NCI-H1694 treated with DMSO at 0.1 percent for 48 hours (cell line): ENCODE measurements at places on chromosomes 5 and 9.

GRCh38 chr5:168908207-168908606, 329.0 kb upstream of the PANK3 start:
- DNase-seq: no peak

DNA sequence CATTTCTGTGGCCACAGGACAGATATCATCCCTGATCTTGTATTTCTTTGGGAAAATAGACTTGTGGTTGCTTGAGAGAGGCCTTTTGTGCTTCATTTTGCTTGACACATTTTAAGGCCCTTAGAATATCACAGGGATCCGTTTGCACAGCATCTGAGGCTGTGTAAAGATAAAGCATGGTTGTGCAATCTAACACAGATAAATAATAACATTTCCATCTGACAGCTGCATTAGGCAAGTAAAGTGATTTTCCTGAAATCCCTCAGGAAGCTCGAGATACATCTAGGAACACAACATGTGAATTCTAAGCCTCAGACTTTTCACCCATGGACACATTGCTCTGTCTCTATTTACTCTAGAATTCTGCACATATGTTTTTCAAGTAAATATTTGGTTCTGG, 212.8 kb upstream of the ADAMTSL1 start:
- DNase-seq: no peak

DNA sequence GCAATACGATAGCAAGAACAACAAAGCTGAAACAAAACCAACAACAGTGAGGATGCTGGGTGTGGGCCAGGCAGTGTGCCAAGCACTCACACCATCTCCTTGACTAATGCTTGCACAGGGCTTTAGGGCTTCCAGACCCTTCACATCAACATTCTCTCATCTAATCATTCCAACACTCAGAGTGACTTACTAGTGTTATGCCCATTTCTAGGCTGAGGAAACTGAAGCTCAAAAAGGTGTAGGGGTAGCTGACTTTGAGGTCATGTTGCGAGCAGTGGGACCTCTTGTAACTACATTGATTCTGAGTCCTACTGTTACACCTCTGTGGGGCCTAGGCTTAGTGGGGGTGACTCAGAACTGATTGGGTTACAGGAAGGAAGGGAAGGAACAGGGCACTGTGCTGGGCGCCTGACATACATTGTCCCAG, 9.7 kb downstream of the ANGPTL2 start:
- no peak for DNase-seq

DNA sequence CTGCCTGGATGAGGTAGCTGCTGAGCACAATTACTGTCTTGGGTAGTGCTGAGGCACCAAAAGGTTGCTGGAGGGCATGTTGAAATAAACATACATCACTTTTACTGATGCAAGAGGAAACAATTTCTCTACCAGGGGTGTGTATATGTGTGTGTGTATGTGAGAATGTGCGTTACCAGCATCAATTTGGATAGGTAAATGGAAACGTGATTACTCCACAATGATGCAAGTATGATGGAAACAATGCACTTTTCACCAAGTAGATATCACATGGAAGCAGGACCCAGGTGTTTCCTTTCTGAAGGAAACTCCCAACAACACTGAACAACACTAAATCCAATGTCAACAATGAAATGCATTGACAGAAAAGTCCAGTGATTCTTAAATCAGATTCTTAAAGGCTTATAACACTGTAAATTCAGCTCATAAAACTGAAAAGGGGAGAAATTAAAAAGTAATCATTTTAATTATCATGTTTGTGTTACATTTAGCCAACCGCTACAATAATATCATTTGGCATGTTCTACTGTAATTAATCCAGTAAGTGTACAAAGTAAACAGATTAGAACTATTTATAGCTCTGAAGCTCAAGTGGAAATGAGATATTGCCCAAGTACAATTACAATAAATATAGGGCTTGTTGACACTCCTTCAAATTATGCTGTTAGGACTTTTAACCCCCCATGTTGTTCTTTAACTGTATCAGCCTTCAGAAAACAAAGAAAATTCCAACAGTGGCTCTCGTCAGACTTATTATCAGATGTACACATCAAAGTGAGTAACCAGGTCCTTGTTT, 25.3 kb downstream of the YIPF5 start:
- DNase-seq: no peak

DNA sequence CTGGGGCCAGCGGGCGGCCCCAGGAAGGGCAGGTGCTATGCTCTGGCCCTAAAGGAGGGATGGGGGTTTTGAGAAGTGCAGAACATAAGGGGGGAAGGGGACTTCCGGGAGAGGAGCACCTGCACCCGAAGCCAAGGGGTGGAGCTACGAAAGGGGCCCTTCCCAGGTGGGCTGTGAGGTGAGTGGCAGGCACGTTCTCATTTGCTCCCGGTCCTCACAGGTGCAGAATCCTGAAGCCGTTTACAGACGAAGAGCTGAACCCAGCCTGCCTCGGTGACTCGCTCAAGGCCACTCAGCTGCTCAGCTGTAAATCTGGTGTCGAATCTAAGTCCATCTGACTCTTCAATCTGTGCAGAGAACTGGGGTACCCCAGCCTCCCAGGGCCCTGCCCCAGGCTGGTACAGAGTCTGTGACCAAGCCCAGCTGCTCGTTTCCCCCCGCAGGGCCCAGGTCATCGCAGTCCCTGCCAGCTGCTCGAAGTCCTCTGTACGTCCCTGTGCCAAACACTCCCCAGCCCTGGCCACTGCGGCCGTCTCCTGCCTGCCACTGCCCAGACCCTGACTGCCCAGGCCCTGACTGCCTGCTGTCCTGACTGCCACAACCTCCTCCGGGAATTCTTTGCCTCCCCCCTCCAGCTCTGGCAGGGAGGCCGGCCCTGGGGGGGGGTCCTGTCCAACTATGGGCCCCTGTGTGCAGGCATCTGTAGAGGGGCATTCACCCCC, 53.8 kb upstream of the RXRA start:
- no peak for DNase-seq

GRCh38 chr9:69469136-69469535, 144.1 kb downstream of the ENTREP1 start:
- DNase-seq: no peak

DNA sequence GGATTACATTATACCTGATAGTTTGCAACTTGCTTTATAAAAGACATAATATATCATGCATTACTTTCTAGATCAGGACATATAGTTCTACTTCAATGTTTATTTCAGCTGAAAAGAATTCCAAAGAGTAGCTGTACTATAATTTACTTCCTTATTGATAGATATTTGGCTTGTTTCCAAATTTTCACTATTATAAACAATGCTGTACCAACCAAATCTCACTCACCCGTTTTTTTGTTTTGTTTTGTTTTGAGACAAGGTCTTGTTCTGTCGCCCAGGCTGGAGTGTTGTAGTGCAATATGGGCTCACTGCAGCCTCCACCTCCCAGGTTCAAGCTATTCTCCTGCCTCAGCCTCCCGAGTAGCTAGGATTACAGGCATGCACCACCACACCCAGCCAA, 132.7 kb downstream of the GNAQ start:
- no peak for DNase-seq

GRCh38 chr9:3479514-3480352, 46.1 kb downstream of the RFX3 start:
- no peak for DNase-seq

- DNase-seq: no peak
These were observed 171.6 kb downstream of the ADAMTS12 start for GRCh38 chr5:33720176-33720575.

DNA sequence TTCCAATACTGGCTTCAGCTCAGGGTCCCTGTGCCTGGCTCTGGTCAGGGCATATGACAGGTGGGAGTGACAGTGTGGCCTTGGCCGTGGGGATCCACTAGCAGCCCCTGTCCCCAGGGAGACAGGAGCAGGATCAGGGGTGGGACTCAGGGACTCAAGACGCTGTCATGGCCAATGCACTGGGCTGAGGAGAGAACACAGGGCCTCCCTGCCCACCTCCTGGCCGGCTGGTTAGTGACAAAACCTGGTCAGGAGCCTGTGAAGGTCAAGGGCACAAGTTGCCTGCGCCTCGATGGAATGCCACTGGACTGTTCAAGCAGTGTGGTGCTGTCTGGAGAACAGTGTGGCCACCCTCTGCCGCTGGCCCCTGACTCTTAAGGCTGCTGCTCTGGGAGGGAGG, 86.8 kb downstream of the OLFM1 start:
- no peak for DNase-seq

DNA sequence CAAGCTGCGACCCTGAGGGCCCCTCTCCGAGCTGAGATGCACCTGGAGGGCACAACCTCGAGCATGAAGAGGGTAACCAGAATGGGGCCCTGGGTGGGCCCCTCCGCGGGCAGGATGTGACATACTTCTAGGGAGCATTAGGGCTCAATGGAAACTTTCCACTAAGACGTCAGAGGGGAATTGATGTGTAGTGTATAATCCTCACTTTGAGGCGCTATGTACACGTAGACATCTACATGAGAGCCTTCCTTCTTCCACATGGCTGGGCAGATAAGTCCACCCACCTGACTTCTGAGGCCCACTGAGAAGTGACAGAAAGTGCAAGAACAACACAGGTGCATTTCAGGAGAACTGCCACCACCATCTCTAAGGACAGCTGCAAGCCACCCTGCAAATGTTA, 61.0 kb downstream of the DAP start:
- no peak for DNase-seq

DNA sequence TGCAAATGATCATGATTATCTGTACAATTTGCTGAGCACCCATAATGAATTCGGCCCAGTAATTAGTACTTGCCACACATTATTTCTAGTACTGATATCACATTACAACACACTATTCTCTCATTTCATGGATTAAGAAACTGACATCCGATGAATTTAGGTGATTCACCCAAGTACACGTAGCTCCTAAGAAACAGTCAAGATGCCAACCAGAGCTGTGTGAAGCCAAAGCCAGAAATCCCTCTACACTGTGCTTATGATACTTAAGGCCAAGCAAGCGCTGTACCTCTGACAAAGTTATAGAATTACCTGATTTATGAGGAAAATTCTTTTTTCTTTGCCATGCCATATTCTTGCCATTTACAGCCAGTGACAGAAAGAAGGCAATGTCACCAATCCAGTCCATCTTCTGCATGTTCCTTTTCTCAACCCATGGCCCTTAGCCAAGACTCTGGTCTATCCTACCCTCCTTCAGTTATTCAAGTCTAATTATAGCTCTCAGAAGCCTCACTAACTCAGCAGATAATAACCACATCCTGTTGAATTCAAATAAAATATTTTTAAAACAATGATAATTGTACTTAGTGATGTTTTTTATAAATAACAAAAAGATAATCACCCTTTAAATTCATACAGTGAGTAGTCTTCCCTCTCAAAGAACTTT, 74.3 kb upstream of the PTGER4 start:
- no peak for DNase-seq

DNA sequence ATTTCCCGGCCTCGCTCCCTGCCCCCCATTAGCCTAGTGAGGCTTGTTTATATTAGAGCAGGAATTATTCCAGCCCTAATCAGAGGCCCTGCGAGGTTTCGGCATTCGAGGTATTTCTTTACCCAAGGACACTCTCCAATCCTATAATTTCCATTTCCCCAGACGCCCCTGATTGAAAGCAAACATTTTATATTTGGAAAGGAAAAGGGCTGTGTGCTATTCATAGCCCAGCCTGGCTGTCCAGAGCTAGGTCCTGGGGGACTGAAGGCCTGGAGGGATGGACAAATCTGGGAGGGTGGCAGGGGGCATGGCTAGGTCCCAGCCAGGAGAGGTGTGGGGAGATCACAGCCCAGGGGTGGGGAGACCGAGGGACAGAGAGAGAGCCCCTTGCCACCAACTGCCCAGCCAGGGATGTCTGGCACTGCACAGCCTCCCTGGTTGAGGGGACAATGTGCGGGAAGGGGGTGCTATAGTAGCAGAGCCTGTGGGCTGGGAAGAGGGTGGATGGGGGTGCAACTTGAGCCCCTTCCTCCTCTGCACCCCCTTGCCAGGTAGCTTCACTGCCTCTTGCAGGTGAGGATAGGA, 125.1 kb downstream of the BARX1 start:
- DNase-seq: no peak

- DNase-seq: peak; percentile 42
These were observed 7.6 kb downstream of the CRAT start for GRCh38 chr9:129102791-129103594.

GRCh38 chr5:35202319-35203111, 27.8 kb downstream of the PRLR start:
- DNase-seq: peak; percentile 29

GRCh38 chr5:114327987-114328386, 33.9 kb upstream of the KCNN2 start:
- DNase-seq: no peak

- DNase-seq: no peak
These were observed 24.6 kb upstream of the PTGER4 start for GRCh38 chr5:40655138-40655537.

DNA sequence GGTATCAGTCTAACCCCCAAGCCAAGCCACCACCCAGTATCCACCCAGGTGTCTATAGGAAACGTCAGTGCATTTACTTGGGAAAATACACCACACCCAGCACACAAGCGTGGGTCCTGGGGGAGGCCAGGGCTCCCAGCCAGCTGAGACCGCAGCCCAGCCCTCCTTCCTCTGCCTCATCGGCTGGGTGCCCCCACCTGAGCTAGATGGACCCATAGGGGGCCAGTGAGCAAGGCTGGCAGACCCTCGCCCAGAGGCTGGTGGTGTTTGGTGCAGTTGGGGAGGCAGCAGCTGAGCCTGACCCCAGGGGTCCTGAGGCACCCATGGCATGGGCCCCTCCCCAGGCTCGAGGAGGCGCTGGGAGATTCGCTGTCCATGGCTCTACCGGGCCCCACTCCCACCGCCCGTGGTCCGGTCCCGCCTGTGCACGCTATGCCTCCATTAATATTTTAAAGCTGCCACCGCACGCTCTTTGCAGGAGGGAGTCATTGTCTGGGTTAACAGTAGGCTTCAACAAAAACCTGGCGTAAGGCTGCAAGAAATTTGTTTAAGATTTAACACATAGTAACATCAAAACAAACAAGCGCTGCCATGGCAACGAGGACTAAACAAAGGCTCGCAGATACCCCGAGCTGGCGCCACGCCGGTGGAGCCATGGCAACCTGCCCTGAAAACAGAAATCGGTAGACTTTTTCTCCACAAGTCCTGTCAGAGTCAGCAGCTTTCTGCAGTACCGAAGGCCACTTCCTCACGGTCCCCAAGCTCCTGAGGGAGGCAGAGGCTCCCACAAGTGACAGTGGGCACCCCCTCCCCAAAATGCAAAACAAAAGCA, 20.6 kb downstream of the TPPP start:
- DNase-seq: peak; percentile 80

GRCh38 chr9:2411459-2412215, 209.9 kb upstream of the VLDLR start:
- no peak for DNase-seq

DNA sequence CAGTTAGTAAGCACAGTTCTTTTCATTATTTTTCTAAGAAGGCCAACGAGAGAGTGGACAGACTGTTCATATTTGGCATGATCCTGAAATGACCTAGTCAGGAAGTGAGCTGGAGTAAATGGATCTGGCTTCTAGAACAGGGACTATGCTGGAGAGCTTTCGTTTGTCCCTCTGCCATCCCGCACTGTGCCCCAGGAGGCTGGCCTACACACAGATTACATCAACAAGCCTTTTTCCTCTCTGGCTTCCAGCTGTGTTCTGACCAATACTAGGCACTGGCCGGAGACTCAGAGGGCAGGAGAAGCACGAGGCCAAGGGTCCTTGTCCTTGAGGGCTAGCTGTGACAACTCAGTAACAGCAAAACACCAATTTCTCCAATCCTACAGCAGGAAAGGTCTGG, 127.8 kb downstream of the MED27 start:
- no peak for DNase-seq

- DNase-seq: no peak
These were observed 101.3 kb downstream of the GADD45G start for GRCh38 chr9:89706086-89706485.
